ENCODE measurements at places on chromosomes 2 and 18. TPM values are rescaled to one million over a fixed set of nuclear protein-coding genes. Genes with fewer than 3 reads are reported as not detected.

DNA sequence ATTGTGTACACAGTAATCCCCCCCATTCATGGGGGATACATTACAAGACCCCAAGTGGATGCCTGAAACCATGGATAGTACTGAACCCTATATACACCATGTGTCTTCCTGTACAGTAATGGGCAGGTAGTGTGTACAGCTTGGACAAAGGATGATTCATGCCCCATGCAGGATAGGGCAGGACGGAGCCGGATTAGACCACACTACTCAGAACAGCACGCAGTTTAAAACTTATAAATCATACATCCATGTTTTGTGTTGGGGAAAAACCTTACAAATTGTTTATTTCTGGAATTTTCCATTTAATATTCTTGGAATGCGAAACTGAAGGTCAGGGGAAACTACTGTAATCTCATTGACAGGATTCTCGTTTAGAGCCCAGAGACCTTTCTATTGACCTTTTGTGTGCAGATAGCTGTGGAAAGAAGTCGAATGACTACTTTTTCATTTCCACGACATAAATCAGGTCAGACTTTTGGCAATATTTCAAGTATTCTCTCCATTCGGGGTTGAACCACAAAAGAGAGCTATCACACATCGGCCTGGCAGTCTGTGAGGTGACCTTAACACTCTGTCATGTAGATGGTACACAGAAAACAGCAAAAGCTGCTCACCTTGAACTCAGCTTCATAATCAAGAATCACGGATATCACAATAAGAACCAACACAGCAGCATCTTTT lies 9.9 kb upstream of the YPEL5 start:
- DNase-seq = no peak

DNA sequence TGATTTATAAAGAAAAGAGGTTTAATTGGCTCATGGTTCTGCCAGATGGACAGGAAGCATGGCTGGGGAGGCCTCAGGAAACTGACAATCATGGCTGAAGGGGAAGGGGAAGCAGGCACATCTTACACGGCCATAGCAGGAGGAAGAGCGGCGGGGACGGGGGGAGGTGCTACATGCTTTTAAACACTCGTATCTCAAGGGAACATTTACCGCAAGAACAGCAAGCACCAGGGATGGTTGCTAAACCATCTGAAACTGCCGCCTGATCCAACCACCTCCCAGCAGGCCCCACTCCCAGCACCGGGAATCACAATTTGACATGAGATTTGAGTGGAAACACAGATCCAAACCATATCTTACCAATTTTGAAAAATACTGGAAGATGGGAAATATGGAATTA lies 362.8 kb downstream of the FBXO15 start:
- DNase-seq = no peak

DNA sequence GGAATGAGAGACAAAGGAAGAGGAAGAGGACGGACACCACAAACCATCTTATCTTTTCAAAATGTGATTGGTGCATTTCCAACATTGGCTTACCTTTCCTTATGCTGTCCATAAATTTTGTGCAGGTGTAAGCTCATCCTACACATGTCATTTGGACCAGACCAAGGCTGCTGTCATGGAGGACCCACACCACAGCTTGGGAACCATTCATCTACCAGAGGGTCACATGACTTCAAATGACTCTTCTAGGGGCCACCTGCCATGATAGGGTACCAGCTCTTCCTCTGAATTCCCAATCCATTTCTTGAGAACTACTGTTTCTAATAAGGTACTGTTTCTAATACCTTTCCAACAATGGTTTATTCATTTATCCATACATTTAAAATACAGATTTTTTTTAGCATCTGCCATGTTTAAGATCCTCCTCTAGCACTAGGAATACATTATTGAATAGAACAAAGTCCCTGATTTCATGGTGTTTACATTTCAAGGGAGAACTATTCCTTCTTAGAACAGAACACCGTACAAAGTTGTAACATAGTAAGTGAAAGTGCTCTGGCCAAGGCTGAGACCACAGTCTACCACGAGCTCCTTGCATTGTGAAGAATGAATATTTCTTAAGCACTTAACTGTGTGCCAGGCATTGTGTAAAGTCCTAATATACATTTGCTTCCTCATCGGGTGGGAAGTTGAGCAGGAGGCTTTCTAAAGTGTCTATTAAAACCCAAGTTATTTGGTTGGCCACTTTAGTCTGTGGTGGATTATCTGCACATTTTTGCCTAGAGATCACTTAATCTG lies 246.1 kb upstream of the FN1 start:
- no peak for DNase-seq

GRCh38 chr2:208064220-208064961 lies 39.1 kb upstream of the PLEKHM3 start:
- no peak for DNase-seq

FAM117B gene
- total RNA-seq = 10.5 TPM

STARD6 gene
- not detected for total RNA-seq

KLF11 gene
- 15.7 TPM for total RNA-seq

TRIM43 gene
- not detected for total RNA-seq
